Fibroblast of lung (primary cell): ENCODE measurements at places on chromosomes 4 and X. TPM values are rescaled to one million over a fixed set of nuclear protein-coding genes. Genes with fewer than 3 reads are reported as not detected.

Gene OR13H1
- not detected in 2 replicates for polyA plus RNA-seq

Gene KLF8
- 3.4 and 4.8 TPM in 2 replicates for polyA plus RNA-seq

Gene CPLX1
- 0.03 and 0.09 TPM in 2 replicates for polyA plus RNA-seq

Gene NR3C2
- polyA plus RNA-seq = 1.9 and 9.9 TPM in 2 replicates

- no peak for DNase-seq
These were observed 1196.9 kb downstream of the NLGN4X start for GRCh38 chrX:5031792-5032191.

GRCh38 chrX:132292793-132293192 is 73.5 kb upstream of the RAP2C start:
- DNase-seq = peak; percentile 73

DNA sequence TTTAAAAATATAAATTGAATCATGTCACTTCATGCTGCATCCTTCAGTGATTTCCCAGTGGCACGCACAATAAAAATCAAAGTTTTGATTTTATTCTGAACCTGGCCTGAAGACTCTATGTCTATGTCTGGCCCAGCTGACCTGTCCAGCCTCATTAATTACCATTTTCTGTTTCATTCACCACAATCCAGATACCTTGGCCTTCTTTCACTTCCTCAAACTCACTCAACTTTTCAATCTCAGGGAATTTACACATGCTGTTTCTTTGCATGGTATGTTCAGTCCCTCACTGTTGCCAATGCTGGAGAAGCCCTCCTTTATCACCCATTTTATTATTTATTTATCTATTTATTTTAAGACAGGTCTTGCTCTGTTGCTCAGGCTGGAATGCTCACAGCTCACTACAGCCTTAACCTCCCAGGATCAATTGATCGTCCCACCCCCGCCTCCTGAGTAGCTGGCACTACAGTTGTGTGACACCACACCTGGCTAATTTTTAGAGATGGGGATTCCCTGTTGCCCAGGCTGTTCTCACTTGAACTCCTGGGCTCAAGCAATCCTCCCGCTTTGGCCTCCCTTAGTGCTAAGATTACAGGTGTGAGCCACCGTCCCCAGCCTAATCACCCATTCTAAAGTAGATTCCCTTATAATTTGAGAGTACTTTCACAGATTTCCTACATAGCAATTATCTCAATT is 43.1 kb downstream of the ZGRF1 start:
- no peak for DNase-seq

- no peak for DNase-seq
These were observed 30.8 kb downstream of the GPM6B start for GRCh38 chrX:13786048-13786447.

DNA sequence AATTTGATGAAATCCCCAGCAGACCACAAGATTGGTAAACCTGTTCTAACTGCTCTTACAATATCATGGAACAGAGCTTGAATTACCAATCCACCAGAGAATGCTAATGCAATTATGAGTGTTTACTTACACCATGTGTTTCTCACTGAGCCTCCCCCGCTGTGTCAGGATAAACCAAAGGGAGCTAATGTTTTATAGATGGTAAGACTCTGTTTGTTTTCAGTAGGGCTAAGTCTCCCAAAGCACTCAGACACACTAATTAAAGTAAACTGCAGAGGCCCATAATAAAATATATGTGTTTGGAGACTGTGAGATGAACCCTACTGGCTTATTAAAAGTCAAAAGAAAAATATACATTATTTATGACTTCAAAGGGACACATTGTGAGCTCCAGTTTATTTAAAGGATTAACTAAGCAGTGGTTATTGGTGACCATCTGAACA is 261.7 kb upstream of the FAM241A start:
- no peak for DNase-seq

DNA sequence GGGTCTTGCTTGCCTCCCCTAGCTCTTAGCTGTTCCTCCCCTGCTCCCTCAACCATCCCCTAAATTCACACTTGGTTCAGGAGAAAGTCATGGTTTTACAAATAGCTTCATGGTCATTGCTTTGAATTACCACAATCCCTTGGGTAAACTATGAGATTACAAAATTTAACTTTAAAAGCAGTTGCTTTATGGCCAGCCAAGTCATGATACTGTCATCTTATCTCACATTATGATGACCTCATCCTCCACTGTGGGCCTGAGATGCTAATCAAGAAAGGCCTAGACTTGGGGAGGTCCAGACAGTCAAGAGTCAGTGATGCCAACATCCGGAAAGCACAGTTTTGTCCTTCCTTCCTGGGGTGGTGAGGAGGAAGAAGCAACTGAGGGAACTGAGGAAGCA is 10.5 kb upstream of the FGF16 start:
- DNase-seq = no peak

DNA sequence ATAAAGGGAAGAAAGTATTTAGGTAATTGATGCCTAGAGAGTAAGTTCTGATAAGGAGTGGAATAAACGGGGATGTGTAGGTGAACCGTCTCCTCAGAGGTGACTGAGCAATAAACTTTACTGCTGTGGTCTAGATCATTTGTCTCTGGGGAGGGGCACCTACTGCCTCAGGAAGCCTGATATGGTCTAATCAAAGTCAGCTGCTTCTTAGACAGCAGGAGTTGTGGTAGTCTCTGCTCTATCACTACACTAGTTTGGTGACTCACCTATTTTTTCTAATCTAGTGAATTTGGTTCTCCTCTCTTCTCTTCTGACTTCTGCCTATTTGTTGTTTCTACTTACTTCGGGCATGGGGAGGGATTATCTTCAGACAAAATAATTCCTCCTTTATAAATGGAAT is 95.1 kb upstream of the STIM2 start:
- peak; percentile 56 for DNase-seq

DNA sequence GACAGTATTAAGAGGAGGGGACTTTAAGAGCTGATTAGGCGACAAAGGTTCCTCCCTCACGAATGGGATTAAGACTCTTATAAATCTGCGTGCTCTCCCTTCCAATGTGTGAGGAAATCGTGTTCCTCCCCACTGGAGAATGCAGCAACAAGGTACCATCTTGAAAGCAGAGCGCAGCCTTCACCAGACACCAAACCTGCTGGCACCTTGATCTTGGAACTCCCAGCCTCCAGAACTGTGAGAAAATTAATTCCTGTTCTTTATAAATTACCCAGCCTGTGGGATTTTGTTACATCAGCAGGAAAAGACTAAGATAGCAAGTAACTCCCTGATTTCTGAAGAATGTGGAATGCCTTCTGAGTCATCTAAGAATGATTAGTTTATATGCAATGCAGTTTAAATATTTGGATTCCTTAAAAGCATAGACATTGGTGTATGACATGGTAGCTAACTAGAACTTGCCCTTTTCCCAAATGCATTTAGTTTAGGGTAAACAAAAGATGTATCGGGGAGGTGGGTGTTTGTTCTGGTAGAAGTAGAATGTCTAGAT is 86.1 kb downstream of the USP46 start:
- DNase-seq = peak; percentile 88

DNA sequence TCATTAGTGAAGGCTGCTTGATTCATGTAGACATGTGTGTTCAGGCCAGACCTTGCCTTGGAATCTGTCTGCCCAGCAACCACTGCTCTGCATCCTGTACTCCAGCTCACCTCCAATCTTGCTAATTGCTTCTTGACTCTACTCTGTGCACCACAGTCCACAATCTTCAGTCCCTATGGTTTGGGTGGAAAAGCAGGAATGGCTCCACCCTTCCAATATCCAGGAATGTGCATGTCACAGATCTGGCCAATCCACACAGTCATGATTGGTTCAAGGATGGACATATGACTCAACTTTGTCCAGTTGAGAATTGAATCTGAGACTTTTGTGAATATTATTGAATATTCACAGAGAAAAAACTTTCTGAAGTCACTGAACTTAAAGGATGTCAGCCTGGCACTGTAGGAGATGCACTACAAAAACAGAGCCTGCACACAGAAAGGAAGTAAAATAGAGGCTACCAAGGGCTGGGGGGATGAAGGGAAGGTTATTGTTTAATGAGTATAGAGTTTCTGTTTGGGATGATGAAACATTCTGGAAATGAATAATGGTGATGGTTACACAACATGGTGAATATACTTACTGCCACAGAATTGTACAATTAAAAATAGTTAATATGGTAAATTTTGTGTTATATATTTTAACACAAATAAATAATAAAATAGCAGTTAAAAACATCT is 161.3 kb upstream of the USP38 start:
- DNase-seq = peak; percentile 49

DNA sequence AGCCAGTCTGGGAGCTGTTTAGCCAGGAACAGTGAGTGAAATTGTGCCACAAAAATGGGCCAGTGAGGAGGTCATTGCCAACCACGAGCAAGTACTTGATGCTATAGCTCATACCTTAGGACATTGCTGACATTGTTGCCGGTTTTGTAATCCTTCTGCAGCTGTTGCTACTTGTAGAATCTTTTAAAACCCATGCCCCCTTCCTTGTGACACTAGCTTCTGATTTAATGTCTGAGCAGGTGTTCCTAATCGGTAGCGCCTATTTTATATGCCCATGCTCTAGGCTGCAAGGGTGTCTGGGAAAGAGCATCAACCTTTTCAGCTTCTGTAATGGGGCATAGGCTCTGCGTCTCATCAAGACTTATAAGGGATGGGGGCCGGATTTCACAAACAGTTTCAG is 2.6 kb downstream of the POLA1 start:
- DNase-seq = peak; percentile 7

DNA sequence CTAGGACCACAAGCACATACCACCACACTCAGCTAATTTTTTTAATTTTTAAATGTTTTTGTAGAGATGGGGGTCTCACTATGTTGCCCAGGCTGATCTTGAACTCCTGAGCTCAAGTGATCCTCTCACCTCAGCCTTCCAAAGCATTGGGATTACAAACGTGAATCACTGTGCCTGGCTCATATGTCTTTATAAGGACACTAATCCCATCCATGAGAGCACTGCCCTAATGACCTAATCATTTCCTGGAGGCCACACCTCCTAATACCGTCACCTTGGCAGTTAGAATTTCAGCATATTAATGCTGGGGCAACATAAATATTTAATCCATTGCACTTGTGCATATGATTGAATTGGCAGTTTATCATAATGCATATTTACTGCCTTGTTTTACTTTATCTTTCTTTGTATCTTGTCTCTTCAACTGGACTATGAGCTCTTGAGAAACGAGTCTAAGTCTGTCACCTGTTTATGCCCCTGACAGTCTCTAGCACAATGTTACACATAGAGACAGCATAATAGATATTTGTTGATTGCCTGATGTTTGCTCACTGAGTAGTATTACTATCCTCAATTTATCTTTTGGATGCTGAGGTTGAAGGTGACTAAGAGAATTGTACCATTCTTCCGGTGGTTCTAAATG is 172.0 kb downstream of the AASDH start:
- DNase-seq = peak; percentile 5

DNA sequence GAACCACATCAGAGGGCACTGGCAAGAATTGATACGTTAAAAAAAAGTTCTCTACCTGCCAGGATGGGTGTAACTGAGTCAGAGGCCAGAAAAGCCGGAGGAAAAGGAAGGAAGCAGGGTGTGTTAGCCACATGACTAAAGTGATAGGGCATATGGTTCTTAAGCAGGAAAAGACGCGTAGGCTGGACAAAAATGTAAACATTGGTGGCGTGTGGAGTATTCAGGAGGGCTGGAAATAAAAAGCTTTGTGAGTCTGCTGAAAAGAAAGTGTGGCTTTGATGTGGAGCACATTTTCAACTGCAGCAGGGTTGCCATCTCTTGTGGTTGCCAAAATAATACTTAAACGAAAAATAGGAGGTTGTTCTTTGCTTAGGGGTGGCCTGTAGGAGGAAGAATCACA is 186.5 kb upstream of the RPL34 start:
- DNase-seq = peak; percentile 68

- no peak for DNase-seq
These were observed 77.9 kb upstream of the STK26 start for GRCh38 chrX:131944936-131945902.
